ENCODE measurements at places on chromosomes 7 and 10.
A peak's percentile ranks its signal among the peaks of the same experiment; 100 is the strongest.

DNA sequence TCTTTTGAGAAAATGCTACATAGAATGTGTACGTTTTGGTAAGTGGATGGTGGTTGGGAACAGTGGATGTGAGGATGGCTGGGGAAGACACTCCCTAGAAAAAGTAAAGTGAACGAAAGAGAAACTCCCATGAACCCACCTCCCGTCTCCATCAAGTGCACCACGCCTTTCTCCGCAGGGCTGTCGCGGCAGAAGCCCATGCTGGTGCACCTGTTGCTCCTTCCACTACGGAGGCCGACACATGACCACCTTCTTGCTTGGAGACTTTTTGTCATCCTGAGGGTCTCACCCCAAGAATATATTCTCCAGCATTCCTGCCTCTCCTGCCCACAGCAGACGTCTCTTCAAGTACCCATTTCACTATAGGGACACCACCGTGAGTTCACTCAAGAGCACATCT is 630.4 kb upstream of the PFKP start:
- DNase-seq = no peak

DNA sequence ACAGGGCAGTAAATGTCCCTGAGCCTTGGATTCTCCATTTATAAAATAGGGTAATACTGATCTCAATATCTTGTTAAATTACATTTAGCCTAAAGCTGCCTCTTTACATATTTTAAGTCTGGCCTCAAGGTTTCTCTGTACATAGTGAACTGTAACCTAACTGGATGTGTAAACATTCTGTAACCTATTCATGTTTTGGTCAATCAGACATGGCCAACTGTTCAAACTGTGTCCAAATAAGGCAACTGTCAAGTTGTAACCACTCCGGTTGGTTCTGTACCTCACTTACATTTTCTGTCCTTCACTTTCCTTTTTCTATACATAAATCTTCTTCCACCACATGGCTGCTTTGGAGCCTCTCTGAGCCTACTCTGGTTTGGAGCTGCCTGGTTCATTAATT is 107.1 kb upstream of the ITGB1 start:
- DNase-seq = no peak

GRCh38 chr10:22805304-22805703 is 90.9 kb upstream of the PIP4K2A start:
- peak; percentile 86 for DNase-seq

DNA sequence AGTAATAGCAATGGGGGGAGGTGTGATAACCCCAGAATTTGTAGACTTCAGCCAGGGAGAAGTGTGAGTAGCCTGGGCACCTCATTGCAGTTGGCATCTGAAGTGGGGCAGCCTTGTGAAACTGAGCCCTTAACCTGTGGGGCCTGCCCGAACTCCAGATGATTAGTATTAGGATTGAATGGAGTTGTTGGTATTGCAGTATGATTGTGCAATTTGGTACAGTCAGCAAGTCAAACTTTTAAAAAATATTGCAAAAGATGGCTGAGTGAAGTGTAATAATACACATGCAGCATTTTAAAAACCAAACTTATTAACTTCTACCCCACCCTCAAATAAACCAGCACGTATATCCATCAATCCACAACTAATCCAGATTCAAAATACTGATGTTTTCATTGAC is 9.3 kb downstream of the RBM33 start:
- peak; percentile 38 for DNase-seq

DNA sequence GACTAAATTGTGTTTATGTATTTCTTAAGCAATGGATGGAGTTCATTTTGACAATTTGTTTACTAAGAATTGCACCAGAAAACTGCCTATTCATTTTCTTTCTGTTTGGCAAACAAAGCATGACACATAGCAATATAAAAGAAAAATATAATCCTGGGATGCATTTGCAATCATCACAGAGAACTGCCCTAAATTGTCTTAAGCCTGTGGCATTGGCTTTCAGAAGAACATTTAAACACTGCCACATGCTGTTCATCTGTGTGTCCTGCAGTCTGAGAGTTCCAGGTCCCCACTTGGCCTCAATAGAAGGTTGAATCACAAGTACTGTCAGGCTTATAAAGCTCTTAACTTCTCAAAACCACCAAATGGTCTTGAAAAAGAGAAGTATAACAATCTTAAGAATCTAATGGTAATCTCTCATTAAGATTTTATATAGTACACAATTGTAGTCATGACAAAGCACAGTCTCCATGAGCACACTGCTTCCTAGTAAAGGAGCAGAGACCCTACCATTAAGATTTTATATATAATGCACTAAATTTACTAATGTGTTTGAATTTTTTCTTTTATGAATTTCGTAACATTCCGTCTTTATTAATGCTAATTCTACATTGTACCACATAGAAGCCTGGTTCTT is 29.9 kb downstream of the RNLS start:
- DNase-seq = peak; percentile 72

- DNase-seq = peak; percentile 56
Measured at GRCh38 chr10:69748621-69749020, 53.1 kb upstream of the COL13A1 start.

- DNase-seq = no peak
Measured at GRCh38 chr7:155524018-155524556, 22.3 kb downstream of the CNPY1 start.

DNA sequence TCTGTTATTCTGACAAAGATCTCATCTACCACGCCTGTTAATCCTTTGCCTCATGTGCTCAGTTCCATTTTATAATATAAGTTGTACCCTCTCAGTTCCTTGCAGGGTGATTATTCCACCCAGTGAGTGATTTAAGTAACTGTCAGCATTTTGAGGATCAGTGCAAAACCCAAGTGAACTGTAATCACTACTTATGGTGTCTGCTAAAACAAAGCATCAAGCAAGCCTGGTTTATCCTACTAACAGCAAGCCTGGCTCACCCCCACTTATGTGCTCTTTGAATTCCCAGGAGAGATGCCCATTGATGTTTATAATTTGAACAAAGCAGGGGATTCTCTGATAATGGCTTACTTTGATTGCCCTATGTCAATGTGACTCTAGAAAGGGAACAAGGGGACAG is 186.8 kb upstream of the LRGUK start:
- DNase-seq = no peak

DNA sequence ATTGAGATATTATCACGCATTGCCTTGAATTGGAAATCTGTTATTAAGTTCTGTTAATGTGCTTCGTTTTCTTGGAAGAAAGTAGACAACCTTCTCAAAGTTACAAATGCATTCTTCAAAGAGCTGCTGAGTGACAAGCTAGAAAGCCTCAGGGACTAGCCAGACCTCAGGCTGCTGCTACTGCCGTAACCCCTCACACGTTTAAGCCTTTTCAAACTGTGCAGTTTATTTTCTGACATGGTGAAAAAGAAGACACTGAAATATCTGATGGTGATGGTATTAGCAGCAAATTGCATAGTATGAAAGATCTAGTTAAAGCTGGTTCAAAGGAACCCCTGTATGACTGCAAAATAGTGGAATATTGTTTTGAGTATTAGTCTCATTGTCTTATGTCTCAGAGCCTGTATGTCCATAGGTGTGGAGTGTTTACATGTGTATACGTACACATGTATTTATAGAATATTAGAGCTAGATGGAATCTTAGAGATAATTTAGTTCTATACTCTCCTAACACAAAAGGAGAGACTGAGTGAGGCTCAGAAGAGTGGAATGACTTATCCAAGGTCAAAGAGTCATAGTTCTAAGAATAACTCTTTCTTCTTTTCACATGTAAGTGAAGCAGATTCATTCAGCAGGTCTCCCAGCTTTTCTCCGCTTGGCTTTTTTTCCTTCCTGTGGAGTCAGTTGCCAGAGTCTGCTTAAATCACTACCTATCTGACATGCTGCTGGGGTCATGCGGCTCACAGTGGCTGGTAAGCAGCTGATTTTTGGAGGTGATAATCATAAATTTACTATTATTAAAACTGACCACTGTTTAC is 431.9 kb downstream of the PLXDC2 start:
- no peak for DNase-seq

- no peak for DNase-seq
Measured at GRCh38 chr10:43199088-43199683, 60.9 kb downstream of the CSGALNACT2 start.

DNA sequence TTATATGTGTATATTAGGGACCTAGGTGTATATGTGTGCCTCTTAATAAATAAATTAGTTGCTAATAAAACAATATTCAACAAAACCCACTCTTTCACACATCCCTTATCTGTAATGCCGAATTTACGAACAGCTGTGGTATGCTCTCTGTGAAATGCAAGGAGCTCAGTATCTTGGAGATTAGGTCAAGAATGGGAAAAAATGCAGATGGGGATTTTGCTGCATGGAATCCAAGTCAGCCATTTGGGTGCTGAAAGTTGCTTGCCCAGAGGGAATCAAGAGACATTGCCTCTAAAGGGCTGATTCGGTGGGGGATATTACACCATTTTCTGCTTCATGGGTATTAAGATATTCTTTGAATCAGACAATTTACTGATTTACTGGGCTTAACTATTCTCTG is 93.5 kb downstream of the CREB5 start:
- DNase-seq = no peak

Data from AG08395 (cell line).